ENCODE measurements at places on chromosomes 7 and 10.
A peak's percentile ranks its signal among the peaks of the same experiment; 100 is the strongest.

DNA sequence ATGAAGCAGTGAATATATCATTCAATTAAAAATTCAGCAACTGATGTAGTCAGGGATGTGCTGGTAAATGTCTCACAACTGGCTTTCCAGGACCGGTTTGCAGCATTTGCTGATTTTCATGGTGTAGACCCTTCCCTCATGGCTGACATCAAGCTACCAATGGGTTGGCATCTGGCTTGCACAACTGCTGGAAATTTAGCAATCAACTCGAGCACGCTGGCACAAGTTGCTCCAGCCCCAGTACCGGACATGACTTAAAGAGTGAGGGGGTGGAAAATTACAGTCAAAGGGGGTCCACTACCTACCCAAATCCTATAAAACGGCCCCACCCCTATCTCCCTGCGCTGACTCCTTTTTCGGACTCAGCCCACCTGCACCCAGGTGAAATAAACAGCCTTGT lies 198.4 kb upstream of the NRP1 start:
- DNase-seq = no peak

- no peak for DNase-seq
Measured at GRCh38 chr7:158357898-158358821, 229.5 kb downstream of the PTPRN2 start.

DNA sequence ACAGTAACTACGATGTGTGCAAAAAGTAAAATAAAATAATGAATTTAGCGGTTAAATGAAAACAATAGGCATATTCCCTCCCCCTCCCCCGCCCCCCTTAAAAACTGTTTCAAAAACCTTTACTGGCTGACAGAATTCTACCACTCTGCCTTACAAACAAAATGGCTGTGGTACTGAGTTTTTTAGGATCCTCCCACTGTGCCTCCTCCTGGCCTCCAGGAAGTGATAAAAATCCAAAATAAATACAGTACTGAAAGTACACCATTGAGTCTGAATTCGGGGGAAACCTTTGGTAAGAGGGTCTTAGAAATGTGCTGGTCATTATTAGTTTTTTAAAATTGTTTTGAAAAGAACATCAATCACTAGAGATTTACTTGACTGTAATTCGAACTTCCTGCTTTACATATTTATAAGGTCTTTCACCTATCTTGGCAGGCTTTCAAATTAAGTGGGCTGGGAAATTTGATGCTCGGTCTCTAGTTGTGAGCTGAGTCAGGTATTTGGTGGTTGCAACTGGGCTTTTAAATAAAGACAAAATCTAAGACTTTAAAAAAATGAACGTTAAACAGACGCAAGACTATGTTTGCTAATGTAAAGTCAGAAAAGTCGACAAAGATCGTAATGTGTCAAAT lies 32.5 kb upstream of the EPC1 start:
- DNase-seq = no peak

- no peak for DNase-seq
Measured at GRCh38 chr10:104622598-104623209, 18.4 kb upstream of the SORCS3 start.

DNA sequence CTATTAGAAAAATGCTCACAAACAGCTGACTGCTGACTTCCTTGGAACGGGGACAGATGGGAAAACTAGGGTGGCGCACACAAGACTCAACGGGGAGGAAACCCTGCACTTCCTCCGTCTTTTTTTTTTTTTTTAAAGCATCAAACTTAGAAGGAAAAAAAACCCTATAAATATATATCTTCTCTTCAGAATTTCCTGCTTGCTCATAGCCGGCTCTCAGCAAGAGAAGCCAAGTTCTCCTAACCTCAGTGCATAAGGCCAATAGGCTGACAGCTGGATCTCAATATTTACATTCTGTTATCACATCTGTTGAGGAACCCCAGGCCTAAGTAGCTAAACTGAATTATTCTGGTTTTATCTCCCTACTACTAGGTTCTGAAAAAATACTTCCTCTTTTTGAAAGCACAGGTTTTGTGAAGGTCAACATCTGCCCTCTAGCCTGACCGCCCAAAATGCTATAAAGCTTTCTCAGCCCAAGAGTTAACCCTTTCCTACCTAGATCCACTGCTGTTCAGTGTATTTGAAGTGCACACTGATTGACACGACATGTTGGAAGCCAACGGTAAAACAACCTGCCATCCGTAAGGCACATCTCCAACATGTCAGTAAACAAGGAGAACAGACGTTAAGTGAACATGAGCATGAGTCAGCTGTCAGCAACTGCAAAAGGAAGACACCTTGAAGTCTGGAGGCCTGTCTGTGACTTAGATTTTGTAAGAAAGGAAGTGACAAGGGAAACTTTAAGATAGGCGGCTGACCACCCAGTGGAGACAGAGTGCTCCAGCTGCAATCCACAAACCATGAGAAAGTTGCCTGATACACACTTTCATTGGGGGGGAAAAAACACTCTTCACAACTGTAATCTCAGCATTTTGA lies 83.8 kb downstream of the EBLN1 start:
- no peak for DNase-seq

DNA sequence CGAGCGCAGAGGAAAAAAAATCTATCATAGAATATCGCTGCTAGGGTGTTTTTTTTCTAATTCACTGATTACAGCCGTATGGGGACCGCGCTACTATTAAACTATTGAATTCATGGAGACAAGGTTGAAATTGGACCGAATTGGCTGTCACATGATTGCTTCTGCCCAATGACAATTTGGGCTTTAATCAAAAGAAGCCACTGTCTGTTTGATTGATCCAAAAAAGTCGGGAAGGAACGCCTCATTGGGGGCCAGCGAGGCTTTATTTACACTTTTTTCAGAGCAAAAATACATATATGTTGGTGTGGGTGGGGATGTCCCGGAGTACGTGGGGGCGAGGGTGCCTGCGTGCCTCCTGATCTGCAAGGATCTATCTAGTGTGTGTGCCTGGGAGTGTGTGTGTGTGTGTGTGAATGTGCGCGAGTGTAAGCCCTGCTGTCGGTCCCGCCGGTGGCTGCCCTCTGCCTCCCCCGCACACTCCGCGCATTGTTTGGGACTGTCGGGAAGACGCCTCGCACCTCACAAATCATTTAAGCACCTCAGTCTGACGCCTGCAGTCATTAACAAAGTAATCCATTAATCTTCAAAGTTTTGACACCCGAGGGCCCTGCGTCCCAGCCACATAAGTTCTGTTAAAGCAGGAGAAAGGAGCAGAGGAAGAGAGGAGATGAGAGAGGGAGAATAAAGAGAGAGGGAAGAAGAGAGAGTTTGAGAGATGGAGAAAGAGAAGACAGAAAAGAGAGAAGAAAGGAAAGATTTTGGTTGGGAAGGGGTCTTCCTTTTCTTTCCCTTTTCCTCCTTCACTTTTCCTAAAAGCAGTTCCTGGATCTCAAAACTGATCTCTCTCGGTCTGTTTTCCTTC lies at the start of gene HOXA2:
TSS of gene HOXA2 (minus strand) at position 103 of the 862 bp plus-strand sequence. CDS start 183 bp downstream, outside the sequence.
- no peak for DNase-seq

- no peak for DNase-seq
Measured at GRCh38 chr7:34177476-34177875, 272.1 kb downstream of the BMPER start.

DNA sequence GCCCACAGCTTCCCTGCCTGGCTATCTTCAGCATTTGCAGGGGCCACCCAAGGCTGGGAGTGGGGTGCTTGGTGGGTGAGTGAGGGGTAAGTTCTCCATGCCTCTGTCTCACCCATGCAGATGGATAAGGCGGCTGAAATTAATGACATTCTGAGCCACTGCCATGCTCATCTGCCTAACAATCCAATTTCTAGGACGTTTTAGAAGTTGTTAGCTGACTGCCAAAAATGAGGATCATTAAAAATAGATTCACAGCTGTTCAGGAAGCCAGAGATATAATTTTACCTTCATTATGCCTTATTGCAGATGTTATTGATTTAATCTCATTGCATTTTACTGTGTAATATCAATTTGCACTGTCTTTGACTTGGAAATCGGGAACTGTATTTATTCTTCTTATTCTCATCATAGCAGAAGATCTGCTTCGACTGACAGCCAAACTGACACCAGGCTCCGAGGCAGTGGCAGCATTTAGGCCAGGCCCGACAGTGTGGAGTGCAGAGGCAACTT lies 334.4 kb upstream of the NPVF start:
- DNase-seq = no peak

- DNase-seq = no peak
Measured at GRCh38 chr10:46516660-46517416, 39.6 kb downstream of the GPRIN2 start.

GRCh38 chr7:102992938-102993717 lies 80.3 kb downstream of the LRRC17 start:
- DNase-seq = no peak

- DNase-seq = no peak
Measured at GRCh38 chr7:95798401-95798930, 26.1 kb downstream of the DYNC1I1 start.

- no peak for DNase-seq
Measured at GRCh38 chr7:77441046-77441445, 24.9 kb upstream of the GSAP start.

- DNase-seq = no peak
Measured at GRCh38 chr7:140726281-140726680, 29.8 kb downstream of the NDUFB2 start.

GRCh38 chr10:49781247-49781646 lies 19.1 kb upstream of the OGDHL start:
- DNase-seq = no peak

DNA sequence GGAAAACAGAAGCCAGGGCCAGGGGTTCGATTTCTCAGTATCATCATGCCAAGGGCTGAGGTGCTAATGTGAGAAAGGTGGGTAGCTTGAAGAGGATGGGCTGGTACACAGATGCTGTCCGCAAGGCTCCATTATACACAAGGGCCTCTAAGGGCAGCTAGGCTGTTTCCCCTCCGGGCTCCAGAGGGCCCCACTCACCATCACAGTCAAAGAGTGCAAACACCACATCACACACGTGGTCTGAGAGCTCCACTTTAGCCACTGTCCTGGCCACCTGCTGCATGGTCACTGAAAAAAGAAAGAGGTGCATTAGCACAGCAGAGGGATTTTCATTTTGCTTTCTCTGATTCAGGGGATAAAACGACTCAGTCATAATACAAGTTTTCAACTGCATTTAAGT lies 20.9 kb upstream of the DNAJB12 start:
- no peak for DNase-seq

- no peak for DNase-seq
Measured at GRCh38 chr7:148402159-148402558, 188.4 kb upstream of the C7orf33 start.

GRCh38 chr10:4947635-4948596 lies 15.3 kb upstream of the AKR1C1 start:
- DNase-seq = no peak

DNA sequence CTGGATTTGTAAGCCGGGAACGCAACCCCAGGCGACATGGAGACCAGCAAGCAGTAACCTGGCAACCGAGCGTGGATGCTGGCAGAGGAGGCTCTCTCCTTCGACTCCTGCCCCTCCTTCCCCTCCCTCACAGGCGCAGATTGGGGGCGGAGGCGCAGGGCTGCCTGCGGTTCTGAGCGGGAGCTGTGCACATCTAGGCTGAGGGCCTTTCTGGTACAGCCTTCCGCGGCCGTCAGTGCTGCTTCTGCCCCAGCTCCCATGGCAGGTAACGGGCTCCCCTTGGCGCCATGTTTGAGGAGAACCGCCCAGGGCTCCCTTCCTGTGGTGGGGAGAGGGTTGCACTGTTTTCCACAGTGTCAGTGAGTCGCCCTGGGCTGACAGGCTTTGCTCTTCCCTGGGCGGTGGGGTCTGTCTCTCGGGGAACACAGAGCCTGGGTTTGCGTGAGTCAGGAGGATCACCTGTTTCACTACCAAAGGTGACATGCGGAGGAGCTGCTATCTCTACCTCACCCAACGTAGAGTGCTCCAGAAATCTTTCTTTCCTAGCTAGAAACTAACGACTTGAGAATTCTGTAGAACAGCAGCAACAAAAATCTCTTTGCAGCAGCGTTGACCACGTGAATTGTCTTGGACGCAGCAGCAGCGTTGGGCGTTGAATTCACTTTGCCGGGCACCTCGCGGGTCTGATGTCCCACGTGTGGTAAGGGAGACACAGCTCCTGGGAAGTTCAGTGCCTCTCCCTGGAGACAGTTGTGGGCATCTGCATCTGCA lies 154.8 kb upstream of the COBL start:
- DNase-seq = no peak

DNA sequence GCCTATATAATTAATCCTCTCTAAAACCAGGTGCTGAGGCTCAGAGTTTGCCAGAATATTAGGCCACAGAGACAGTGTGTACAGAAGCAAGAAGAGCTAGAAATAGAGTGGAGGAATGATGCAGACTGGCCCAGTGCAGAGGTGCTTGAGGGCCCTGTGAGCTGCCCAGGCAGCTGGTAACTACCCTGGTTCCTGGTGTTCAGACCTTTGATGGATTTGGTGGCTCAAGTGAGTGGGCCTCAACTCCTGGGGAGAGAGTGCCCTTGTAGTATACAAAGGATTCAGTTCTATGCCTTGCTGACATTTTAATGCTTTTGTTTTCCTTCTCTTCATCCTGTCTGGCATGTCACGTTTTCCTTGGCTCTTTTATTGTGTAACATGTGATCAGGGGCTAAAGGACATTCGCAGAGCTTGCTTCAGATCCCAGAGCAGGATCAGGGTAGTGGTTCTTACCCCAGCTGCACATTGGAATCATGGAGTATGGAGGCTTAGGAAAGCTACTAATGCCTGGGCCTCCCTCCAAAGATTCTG lies 20.0 kb downstream of the LRRC4 start:
- DNase-seq = no peak

- no peak for DNase-seq
Measured at GRCh38 chr7:128115336-128115820, 84.1 kb upstream of the LRRC4 start.

DNA sequence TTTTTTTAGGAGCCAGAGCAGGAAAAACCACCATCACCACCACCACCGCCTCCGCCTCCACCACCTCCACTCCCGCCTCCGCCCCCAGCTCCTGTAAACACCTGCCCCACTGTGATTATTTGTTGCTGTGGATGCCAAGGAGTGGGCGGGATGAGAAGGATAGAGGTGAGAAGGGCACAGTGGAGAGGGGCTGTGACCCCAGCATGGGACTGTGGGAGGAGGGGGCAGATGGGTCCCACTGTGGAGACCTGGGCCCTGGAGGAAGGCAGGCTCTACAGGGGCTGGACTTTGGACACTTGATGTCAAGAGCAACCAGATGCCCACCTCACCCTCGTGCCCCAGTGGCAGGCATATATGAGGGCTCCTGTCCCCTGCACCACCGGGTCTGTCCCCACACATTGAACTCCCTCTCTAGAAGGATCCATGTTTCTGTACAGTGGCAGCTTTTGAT lies 24.7 kb downstream of the ANTXRL start:
- DNase-seq = peak; percentile 12

DNA sequence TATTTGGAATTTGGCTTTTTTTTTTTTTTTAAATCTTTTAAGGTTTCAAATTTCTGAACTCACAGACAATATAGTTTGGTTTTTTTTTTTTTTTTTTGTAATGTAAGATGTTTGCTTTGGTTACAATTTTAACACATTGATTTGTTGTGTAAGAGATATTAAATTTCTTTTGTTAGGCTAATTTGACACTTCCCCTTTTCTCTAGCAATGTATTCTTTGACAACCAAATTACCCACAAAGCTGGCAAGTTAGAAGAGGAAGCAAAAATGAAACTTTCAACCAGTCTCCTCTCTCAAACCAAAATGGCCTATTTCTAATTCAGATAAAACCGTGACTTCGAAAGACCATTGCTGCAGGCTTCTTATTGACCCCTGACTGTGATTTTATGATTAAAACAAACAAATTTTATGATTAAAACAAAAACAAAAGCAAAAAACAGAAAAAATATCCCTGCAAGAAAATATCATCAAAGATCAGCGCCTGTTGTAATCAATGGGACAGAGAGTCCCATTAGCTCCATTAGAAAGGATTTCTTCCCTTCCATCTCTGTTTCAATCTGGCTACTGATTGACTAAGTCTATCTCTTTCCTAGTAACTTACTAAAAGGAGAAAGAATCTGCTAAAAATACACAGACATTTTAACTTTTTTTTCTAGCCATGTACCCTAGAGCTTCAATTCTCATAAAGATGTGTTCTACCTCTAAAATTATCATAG lies 489.2 kb downstream of the MDFIC start:
- DNase-seq = no peak
